ENCODE measurements at places on chromosomes 7 and 10. TPM values are rescaled to one million over a fixed set of nuclear protein-coding genes. Genes with fewer than 3 reads are reported as not detected.

GRCh38 chr7:93921186-93921585 lies 349 bp upstream of the GNG11 start:
- peak; percentile 25 for DNase-seq

- DNase-seq = no peak
Measured at GRCh38 chr7:155252444-155252887, 45.2 kb upstream of the INSIG1 start.

DNA sequence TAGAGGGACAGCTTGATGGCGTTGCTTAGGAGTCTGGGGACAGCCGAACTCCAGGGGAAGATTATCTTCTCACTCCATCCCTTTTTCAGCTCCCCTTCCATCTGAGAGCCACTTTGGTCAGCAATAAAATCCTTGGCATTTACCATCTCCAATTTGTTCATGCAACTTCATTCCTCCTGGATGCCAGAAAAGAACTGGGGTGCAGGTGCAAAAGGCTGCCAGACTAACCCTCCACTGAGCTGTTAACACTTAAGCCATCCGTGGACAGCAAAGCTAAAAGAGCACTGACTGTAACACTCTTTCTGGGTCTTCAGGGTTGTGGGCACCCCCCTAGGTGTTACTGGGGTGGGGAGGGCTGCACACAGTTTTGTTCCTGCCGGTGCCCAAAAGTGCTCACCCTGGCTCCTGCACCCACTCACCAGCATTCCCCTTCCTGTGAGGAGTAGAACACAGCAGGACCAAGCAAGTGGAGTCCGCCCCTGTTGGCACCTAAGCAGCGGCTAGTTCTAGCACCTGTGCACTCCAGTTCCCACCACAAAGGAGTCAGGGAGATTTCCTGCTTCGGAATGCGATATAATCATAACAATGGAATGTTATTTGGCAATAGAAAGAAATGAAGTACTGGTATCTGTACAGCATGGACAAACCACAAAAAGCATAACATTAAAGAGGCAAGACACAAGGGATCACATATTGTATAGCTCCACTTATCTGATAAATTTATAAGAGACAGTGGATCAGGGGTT lies 95.1 kb downstream of the NPY start:
- DNase-seq = peak; percentile 5

- DNase-seq = no peak
Measured at GRCh38 chr7:36264123-36264801, 111.2 kb downstream of the EEPD1 start.

DNA sequence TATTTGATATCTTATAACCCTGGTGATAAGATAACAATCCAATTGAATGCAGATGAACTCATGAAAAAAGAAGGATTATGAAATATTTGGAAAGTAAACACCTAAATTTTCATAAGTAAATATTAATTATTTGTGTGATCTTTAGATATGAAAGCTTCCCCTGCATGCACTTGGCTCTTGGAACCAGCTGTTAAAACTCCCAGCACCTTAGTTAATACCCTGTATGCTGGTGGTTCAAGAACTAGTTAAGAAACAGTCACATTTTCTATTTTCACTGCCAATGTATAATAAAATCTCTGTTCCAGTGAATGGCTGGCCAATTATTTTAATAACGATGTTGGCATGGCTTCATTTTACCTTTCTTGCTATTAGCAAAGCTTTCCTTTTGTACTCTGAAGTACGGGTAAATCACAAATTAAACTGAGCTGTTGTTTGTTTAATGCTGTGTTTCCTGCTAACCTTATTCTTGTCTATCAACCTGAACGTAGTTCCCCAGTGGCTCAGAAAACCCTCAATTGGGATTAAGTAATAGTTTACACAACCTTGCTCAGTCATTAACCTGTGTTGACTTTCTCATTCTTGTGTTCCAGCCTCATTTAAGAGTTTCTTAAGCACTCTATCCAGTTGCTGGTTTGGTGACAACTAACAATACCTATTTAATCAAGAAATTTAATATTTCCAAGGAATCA lies 38.9 kb downstream of the MET start:
- peak; percentile 58 for DNase-seq

OR2A1 gene
- not detected for polyA plus RNA-seq

Data from A549 (cell line).